T follicular helper cell (primary cell): ENCODE measurements at places on chromosomes 1 and 21.

DNA sequence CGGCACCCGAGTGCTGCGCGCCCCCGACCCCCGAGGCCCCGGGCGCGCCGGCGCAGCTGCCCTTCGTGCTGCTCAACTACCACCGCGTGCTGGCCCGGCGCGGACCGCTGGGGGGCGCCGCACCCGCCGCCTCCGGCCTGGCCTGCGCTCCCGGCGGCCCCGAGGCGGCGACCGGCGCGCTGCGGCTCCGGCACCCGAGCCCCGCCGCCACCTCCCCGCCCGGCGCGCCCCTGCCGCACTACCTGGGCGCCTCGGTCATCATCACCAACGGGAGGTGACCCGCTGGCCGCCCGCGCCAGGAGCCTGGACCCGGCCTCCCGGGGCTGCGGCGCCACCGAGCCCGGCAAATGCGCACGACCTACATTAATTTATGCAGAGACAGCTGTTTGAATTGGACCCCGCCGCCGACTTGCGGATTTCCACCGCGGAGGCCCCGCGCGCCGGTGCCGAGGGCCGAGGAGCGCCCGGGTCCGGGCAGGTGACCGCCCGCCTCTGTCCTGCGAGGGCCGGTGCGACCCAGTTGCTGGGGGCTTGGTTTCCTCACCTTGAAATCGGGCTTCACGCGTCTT, 49.0 kb downstream of the SIM2 start:
- no peak for DNase-seq

- no peak for DNase-seq
These were observed 239.5 kb downstream of the HMCN1 start for GRCh38 chr1:185973645-185974044.

DNA sequence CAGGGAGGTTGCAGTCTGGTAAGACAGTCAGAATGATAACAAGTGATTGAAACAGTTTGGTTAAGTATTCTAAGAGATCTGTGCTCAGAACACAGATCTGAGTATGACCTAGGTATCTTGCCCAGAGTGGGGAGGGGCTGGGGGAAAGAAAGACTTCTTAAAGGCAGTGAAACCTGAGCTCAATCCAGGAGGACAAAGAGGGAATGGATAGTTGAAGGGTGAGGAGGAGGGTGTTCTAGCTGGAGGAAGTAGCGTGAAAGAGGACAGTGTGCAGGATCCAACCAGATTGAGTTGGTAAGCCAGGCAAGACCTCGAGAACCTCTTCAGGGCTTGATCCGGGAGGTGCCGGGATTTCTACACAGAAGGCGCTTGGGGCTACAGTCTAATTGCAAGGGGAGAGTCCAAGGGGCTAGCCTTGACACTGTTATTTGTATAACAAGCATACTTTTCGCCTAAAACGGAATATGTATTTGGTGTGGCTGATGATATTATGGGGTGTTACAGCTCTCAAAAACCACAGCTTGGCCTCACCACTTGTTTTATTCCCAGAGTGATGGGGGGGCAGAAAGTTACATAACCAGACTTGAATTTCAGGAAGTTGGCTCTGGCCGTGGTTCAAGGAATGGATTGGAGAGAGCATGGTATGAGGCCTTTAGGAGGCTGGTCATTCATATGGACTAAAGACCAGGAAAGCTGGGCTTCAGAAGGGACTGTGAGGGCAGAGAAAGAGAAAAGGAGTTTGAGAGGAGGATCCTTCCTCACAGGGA, 19.1 kb downstream of the RCSD1 start:
- DNase-seq = no peak

DNA sequence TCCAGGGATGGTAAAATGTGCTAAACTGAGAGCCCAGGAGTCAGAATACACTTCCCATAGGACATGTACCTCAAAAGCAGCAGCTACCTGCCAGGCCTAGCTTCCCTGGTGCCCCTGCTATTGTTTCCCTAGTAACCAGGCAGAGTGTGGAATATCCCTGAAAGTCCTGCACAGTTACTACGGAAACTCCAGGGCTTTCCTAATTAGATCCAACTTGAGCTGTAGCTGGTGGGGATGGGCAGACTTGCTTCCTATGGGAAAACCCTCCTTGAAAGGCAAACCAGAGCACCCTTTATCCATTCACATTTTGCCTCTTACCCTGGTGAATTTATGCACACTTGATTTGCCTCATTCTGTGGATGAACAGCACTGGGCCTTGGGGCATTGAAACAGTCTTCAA, 559.9 kb upstream of the PBX1 start:
- DNase-seq = no peak

DNA sequence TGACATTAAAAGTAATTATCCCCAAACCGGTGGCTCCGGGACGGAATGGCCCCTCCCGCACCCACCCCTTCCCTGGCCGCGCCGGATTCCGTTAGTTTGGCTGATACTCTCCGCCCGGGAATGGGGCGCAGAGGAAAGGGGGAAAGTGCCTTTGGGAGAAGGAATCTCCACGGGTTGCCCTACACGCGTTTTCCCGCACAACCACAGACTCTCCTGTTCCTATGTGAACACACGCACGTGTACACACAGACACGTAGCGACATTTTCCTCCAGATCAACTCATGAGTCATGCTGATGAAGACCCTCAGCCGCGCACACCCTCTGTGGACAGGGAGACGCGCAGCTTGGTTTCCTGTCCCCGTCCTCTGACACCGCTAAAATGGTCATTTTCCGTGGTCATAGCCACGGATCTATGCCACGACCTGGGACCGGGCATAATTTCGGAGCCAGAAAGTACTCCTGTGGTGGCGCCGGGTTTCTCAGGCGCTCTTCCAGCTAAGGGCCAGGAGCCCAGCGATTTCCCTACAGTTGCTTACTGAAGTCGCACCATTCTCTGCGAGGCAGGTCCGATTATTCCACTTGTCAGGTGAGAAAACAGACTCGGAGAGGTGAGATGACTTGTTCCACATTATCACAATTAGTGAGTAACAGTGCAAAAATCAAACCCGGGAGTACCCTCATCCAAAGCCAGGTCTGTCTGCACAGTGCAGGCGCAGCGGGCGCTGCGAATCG, 4.0 kb upstream of the DMRTA2 start:
- no peak for DNase-seq

- no peak for DNase-seq
These were observed 199.5 kb downstream of the PATJ start for GRCh38 chr1:61941794-61942193.

GRCh38 chr1:3258386-3259003, 189.5 kb downstream of the PRDM16 start:
- no peak for DNase-seq

GRCh38 chr1:62621907-62622306, 24.6 kb downstream of the ANGPTL3 start:
- no peak for DNase-seq

- DNase-seq = no peak
These were observed 2.8 kb downstream of the KCNQ4 start for GRCh38 chr1:40786171-40786994.

- DNase-seq = no peak
These were observed at the start of gene ASCL5 for GRCh38 chr1:201126832-201127754. TSS of gene ASCL5 (minus strand) at chr1:201127184. CDS start at chr1:201115372, 11,812 bp downstream.

DNA sequence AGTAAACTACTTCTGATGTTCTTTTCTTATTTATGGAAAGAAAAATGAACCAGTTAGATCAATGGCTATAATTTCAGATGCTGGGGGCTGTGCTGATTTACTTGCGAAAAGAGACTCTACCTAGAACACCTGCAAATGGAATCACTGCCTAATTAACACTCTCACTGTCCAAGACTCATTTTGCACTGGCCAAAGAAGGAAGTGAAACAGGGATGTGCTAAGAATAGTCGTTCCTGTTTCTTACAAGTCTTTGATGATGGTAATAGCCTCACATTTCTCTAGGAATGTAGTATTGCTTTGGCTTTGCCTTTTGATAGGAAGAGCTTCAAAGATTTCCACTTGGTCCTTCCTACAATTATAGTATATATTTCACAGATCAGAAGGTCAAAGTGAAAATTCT, 12.7 kb upstream of the TSNAX start:
- DNase-seq = no peak

DNA sequence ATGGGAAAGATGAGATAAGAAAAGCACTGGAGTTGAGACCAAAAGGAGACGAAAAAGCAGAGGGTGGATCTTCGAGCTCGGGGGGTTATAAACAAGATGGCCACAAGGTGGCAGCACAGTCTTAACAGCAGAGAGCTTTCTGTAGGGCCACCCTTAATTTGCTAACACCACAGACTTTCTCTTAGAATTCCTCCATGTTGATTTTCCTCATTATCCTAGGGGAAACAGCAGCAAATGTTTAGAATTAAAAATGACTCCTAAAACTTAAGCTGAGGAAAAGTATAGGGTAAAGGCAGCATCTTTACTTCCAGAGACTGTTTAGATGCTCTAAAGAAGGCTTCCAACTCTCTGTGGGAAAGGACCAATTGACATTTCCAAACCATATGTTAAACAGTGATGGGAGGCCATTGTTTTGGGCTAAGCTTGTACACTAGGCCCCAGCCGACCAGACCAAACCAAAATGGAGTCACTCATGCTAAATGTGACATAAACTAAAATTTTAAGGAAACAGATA, 2.5 kb upstream of the APOBEC4 start:
- peak; percentile 57 for DNase-seq

GRCh38 chr1:212556822-212557549, 51.6 kb upstream of the ATF3 start:
- DNase-seq = no peak

GRCh38 chr1:183957216-183957830, 80.2 kb downstream of the COLGALT2 start:
- DNase-seq = no peak

- no peak for DNase-seq
These were observed 56.8 kb downstream of the USP1 start for GRCh38 chr1:62493656-62494055.

GRCh38 chr1:223820971-223821370, 24.8 kb downstream of the TP53BP2 start:
- DNase-seq = no peak

DNA sequence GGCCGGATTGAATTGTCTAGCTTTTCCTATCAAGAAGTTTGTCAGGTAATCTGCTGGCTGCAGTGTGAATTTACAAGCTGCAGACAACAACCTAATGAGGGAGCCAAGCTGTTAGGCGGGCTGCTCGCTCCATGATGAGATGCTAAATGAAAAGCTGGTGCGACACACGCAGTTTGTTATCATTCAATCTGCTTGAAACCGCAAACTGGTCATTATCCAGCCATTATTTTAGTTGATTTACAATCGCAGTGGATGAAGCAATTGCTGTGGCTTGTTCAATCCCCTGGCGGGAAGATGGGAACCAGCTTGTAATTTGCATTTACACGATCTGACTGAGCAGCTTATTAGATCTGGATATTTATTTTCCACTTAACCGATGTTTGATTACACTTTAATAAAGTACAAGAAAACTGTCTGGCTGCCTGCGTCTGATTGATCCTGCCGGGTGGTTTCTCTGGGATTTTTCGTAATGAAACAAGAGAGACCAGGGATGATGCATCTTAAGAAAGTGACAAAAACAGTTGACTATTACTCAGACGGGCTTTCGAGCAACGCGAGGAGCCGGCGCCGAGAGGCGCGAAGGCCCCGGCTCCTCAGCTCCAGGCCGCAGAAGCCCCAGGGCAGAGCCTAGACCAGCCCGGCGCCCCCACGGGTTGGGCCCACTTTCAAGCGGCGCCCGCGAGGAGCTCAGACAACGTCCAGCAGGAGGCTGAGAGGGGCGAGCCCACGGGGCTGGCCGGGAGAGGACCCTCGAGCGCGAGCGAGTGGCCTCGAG, 118.0 kb upstream of the BARHL2 start:
- no peak for DNase-seq

DNA sequence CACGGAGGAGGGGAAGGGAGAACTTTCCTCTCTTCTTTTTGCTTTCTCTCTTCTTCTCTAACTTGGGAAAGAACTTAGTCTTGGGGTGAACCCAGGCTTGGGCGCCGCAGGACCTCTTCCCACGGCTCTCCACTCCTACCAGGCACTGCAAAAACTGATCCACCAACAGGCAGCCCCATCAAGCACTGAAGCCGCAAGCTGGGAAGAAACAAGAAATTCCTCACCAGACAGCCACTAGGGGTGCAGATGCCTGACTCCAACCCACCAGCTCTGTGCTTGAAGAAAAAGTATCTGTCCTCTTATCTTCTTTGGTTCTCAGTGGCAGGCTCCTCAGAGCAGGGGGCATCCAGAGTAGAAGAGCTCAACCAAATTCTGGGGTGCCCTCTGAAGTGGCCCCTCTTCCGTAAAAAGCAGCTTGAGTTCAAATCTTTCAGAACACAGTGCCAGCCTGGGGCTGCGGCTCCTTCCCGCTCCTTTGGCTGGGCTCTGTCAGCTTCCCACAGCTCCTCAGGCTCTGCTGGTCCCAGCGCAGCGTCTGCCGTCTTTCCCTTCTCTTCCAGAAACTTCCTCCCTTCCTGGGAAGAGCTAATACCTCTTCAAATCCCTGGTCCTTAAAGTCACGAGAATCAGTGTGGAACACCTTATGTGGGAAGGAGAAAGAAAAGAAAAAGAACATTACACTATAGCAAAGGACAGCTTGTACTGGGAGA, 2.4 kb downstream of the SLC41A1 start:
- no peak for DNase-seq

GRCh38 chr1:90486996-90487395, 230.1 kb downstream of the BARHL2 start:
- DNase-seq = no peak

DNA sequence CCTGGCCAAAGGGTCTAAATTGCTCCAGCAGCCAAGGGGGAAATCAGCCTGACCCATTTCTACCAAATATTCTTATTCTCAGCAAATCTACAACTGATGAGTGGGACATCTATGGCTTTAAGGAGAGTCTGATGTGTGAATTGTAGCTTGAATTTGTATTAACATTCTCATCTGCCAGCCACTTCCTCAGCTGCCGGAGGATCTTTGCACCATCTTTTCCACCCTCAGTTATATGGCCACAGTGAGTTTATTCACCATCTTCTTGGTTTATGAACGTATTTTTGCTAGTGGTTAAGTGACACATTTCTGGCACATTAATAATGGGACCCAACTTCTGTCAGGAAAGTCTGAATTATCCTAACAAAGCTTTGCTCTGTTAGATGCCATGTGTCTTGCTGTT, 69.6 kb downstream of the COLGALT2 start:
- DNase-seq = no peak

DNA sequence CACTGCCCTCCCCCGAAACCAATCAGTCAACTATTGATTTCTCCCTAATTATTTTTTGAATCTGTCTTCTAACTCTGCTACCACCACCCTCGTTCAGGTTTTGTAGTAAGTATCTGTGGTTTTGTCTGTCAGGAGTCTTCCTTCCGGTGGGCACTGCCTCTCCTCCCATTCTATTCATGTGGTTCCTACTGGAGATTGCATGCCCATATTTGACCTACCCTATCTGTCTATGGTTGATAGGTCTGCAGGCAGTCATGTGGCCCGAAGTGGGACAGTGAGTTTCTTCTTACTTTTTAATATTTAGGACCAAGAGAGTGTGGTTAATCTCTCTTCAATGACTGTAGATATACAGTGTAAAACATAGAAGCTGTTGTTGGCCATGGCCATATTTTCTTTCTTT, 17.8 kb upstream of the MAST2 start:
- no peak for DNase-seq
